GM12891 (cell line): ENCODE measurements at places on chromosomes 12 and 14.

GRCh38 chr14:94581127-94581999, at the start of gene SERPINA5:
SERPINA5 (plus strand) TSS chr14:94581426; CDS start chr14:94587363, 5,937 bp downstream.
- no peak for DNase-seq

- no peak for DNase-seq
Observed at GRCh38 chr12:93982771-93983315, 165.5 kb upstream of the PLXNC1 start.

- DNase-seq: no peak
Observed at GRCh38 chr12:56205445-56205844, 16.2 kb upstream of the SMARCC2 start.

GRCh38 chr12:127273626-127274025, 993.3 kb upstream of the TMEM132C start:
- no peak for DNase-seq

DNA sequence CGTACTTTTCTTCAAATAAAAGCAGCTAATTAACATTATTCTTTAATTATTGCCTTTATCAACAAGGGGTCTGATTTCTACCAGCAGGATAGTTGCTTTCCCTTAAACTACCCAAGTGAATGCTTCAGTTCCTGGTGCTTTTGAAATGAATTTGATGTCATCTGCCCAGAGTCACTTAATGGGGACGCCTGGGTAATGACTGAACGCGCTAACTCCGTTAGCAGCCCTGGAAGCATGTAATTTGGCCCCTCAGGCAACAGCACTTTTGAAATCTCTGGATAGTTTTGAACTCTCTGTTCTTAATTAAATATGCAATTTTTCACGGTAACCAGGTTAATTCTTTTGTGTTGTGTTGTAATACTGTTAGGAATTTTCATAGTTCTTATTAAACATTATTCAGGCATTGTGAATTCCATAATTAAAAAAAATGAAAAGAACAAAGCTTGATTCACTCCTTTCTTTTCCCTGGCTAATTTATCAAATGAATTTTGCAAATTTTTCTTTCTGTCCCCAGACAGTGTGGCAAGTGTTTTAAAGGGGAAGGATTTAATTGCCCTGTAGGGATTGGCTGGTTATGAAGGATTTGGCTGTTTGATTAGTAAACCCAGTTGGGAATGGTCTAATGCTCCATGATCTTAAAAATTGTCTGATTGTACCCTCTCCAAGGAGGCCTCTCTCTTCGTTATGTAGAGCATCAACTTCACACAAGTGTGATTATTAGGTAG, 137.5 kb upstream of the MYL2 start:
- DNase-seq: no peak

GRCh38 chr14:101481557-101481956, 79.7 kb upstream of the DIO3 start:
- no peak for DNase-seq

- no peak for DNase-seq
Observed at GRCh38 chr12:64746663-64747062, 12.5 kb downstream of the GNS start.

GRCh38 chr14:25007832-25008231, 42.1 kb downstream of the STXBP6 start:
- no peak for DNase-seq
